ENCODE measurements at places on chromosomes 5 and 9.
A peak's percentile ranks its signal among the peaks of the same experiment; 100 is the strongest.

- DNase-seq: no peak
Measured at GRCh38 chr5:142166754-142167153, 58.2 kb downstream of the NDFIP1 start.

DNA sequence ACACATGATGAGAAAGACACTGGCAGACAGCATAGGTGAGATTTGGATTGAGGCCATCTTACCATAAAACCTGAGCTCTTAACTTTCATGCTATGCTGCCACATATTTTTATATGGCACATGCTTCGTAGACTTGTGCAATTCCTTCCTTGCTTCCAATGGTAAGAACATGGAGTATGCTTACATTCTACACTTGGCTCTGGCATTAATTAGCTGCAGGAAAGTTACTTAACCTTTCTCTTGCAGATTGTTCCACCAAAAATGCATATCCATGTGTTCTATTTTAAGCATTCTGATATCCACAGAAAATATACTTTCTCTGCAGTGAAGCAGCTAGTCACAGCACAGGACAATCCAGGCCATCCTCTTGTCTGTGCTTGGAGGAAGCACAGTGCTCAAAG, 119.4 kb downstream of the MPDZ start:
- no peak for DNase-seq

GRCh38 chr5:43038496-43038989, 1.6 kb downstream of the ANXA2R start:
- peak; percentile 37 for DNase-seq

GRCh38 chr5:103941596-103941995, 379.0 kb upstream of the NUDT12 start:
- DNase-seq: no peak

DNA sequence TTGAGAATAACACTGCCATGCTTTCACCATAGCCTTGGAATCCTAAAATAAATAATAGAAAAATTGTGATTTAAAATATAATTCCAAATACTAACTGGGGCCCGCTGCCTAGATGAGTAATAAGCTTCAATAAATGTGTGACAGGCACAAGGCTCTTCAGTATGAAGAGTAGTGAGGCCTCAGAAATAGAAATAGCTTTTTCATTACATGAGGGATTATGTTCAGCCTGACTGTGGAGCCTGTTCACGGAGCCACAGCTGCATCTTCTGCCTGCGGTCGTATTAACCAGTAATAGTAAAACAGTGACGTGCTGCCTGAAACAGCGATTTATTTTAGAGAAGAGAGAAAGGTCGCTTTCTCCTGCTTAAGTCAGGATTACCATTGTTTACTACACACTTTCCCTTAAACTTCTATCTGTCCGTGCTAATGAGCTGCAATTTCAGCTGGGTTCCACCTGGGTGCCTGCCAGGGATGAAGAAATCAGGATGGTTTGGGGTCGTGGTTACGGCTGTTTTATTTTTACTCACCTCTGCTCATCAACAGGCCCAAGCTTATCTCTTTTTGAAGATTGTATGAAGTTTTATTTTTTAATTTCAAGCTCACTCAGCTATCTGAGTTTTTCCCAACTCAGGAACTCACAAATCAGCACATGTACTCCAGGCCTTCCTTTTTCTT, 284.9 kb upstream of the WWC1 start:
- DNase-seq: peak; percentile 49

DNA sequence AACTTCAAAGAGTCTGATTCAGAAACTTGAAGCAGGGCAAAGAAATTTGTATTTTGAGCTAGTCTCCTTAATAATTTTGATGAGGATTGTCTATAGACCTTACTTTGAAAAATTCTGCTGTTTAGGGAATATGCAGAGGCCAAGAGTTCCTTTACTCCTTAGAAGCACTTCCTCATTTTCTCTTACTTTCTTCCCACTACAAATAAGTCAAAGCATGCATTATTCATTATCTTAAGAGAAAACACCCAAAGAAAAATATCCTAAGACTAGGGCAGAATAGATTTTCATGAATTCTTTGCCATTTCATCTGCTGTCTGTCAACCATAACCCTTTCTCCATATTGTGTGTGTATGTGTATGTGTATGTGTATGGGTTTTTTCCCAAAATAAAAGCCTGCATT, 307.9 kb downstream of the KCTD16 start:
- DNase-seq: no peak

DNA sequence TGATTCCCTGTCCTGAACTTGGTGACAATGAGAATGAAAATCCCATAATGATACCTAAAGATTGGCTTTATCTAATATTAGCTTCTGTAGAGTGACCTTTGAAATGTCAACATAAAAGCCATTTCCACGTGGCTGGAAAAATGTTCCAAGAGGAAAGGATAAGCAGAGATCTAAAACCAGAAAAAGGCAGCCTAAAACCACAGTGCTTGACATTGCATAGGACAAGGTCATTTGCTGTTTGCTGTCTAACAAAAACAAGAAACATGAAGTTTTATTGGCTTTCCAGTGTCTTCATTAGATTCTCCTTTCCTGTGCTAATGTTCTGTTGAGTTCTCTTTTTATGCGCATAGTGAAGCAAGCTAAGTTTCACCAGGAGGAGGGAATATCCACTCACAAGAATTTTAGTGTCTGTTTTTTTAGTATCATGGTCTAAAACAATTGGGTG, 44.6 kb downstream of the CPEB4 start:
- no peak for DNase-seq

GRCh38 chr5:98791001-98791519, 17.6 kb downstream of the RGMB start:
- DNase-seq: peak; percentile 17

GRCh38 chr9:97908705-97909104, 13.6 kb downstream of the TRMO start:
- DNase-seq: no peak

DNA sequence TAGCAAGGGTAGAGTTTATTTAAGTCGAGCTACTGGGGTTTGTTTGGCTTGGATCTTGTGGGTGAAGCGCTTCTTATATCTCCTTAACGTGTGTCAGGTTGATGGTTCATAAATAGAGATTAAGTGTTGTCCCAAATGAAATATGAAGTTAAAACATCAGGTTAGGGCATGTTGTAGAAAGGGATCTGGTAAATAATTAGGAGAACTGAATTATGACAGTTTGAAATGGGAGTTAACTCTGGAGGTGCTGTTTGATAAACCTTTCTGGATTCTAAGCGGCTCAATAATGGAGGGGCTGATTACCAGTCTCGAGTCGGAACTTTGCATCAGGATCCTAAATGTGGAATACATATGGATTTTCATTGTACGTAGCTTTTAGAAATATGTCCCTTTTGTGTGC, 717.0 kb upstream of the WWC1 start:
- DNase-seq: peak; percentile 35

DNA sequence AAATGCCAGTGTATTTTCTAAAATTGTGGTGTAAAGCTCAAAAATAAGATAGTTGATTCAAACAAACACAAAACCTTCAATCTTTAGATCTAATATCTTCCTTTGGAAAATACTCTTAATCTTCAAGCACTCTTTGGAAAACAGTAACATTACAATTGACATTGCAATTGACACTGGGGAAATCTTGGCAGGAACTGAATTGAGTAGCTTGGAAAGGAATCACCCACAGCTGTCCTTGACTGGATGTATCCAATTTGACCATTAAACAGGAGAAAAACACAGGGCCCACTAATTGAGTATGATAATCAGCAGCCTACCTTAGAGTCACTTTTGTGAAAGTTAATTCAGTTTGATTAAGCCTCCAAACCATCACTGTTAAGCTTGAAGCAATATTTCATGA, 776.7 kb downstream of the DTWD2 start:
- DNase-seq: no peak

- DNase-seq: no peak
Measured at GRCh38 chr9:117546894-117547678, 132.2 kb upstream of the ASTN2 start.

GRCh38 chr5:75053304-75054133, 1.2 kb upstream of the GCNT4 start:
- DNase-seq: peak; percentile 38

DNA sequence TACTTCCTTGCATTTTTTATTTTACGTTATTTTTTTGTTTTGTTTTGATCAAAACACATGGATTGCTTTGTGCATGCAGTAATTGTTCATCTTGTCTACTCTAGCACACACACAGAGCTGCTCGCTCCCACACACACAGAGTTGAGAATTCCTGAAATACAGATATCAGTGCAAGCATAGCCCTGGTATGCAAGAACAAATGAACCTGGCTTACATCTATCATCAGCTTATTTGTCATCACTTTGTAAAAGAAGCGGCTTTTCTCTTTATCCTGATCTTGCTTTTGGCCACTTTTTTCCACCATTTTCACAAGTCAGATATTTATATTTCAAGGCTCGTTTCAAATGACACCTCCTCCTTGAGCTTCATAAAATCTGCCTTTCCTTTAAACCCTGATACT, 1435.7 kb downstream of the MAT2B start:
- no peak for DNase-seq

DNA sequence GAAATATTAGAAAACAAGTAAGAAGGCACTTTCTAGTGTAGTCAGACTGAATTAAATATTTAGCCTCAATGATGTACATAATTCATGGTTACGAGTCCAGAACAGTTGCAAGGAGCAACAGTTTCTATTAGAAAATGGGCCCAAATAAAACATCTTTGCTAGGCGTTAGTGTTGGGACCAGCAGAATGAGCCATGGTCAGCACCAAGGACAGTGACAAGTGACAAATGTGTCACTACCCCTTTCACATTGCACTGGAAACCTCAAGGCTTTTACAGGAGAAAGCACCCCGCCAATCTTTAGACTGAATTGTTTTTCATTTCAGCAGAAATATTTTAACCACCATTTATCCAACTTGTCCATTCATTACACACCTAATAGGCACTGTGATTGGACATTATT, 301.3 kb upstream of the ADCY2 start:
- DNase-seq: peak; percentile 36

DNA sequence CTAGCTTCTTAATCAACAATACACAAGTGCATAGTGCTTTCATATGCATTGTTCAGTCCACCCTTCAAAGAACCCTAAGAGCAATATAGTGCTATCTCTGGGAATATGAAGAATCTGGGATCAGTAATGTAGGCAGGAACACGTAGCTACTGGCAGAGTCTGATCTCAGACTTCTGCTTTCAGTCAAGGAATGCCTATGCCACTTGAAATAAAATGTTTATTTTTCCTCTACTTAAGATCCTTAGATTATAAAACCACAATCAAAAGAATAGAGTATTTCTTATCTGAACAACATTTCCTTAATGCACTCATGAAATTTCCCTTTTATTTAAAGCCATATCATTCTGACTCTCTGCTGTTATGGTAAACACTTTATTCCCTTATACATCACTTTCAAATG, 1407.8 kb upstream of the C9orf72 start:
- no peak for DNase-seq
